NCI-H774 (cell line): ENCODE measurements at places on chromosomes 2 and 18.

DNA sequence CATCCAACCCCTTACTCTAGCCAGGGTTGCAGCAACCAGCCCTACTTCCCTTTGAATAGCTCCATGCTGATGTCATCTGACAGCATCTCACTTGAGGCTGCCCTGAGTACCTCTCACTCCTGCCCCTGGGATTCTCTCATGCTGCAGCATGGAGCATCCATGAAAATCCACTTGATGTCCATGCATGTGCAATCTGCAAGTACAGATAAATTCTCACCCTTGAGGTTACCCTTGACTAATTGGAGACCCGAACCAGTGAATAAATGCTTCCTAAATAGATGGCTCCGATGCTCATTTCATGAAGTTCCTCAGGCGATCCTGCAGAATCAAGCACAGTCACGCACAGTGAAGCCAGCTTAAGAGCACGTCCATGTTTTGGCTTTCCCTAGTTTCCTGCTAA lies 298.3 kb downstream of the RBM43 start:
- DNase-seq = no peak

DNA sequence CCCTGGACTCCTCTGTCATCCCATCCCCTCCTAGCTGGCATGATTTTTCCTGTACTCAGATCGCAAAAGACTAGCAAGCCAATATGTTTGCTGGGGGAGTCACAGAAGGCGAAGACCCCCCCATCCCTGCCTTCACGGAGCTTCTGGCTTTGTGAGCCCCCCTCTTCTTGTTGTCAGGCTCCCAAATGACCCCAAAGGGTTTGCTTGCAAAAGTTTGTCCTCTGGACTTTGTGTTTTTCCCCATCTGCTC lies 169.9 kb downstream of the SMAD7 start:
- DNase-seq = no peak

DNA sequence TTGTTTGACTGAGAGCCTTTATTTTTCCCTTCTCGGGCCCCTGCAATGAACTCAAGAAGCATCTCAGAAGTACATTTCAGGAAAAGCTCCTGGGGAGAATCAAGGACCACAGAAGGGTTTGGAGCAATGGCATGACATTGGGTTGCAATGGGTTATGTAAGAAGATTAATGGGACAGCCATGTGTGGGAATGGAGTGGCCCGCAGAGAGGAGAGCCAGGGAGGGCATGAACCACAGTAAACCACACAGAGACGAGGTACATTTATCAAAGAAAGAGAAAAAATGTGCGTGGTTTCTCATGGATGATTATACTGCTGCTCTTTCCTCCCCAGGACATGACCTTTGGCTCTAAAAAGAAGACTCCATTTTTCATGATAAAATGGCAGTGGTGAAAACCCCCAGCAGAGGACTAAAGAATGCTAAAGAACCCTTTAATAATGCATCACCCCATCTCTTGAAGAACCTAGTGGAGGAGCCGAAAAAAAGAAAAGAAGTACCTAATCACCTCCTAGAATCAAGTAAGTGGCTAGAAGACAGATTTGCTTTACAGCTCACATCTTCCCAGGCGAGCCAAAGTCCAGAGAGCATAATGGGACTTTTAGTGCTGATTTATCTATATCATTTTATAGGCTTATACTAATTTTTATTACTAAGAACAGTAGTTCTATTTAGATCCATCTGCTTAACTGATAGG lies 1.7 kb downstream of the CFAP221 start:
- DNase-seq = no peak

GRCh38 chr2:85605406-85606115 lies 3.1 kb upstream of the TMEM150A start:
- no peak for DNase-seq

DNA sequence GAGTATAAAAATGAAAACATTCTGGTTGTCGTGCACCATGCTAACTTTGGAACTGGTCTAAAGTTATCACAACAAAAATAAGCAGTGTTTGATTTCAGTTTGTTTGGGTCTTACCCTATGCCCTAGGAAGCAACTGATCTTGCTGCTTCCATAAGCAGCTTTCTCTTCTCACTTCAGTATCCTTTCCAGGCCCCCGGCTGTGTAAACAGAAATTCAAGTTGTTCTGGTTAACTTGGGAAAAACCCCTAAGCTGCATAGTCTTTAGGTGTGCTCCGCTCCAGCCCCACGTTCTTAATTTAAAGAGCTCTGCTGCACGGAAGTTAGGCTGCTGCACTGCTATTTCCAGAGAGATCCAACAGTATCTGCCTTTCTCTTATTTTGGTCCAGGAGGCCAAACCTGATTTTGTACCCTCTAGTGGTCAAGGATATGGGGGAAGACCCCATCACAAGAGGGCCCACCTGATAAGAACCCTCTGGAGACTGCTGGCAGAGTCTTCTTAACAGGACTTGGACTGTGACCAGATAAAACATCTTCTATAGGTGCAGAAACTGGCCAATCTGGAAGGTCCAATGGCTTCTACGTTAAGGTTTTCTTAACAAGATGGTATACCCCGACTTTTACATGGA lies 69.1 kb downstream of the FEZ2 start:
- no peak for DNase-seq

DNA sequence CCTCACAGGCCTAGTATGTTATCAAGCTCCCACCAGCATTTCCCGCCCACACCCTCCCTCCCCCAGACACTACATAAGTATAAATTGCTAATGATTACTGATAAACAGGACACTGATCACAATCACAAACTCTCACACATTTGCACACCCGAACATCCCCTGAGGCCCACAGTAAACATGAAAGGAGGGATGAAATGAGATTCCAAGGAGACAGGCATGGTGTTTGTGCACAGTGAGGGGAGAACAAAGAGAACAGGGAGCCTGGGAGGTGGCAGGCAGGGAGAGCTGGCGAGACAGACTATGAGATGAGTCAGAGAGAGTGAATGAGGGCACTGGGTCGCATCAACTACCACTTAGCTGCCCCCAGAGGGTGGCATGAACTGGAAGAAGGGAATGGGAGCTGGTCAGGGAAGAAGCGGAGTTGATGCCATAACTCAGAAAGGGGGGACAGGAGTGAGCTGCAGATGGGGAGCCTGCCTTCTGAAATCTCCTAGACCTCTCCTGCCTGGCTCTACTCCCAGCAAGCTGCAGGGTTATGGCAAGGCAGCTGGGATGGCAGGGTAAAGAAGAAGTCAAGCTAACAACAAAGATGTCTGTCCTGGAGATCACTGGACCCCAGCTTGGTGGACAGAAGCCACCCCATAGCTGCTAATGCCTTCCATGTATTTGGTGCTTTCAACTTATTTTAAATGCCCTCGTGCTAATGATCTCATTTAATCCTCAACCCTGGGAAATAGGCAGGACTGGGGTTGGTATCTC lies 5.1 kb downstream of the KIF3C start:
- no peak for DNase-seq

GRCh38 chr2:84959566-84960506 lies 11.1 kb upstream of the KCMF1 start:
- DNase-seq = no peak

DNA sequence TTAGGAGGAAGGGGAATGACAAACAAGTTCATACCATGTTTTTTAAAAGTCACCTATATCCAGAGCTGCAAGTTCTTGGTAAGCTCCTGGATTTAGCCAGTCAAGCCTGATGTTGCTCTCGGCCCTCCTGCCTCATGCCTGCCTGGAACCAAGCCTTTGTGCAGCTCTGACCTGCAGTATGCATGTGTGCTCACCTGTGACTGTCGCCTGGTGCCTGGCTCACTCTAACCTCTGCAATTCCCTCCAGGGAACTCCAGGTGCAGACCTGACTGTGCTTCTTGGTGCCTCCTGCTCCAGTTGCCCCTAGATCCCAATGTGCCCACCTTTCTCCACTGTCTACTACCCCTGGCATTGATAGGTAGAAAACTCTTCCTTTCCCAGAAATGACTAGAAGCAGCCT lies 85.1 kb upstream of the ZBTB14 start:
- no peak for DNase-seq

- no peak for DNase-seq
Measured at GRCh38 chr2:147433822-147434221, 411.0 kb upstream of the ACVR2A start.

DNA sequence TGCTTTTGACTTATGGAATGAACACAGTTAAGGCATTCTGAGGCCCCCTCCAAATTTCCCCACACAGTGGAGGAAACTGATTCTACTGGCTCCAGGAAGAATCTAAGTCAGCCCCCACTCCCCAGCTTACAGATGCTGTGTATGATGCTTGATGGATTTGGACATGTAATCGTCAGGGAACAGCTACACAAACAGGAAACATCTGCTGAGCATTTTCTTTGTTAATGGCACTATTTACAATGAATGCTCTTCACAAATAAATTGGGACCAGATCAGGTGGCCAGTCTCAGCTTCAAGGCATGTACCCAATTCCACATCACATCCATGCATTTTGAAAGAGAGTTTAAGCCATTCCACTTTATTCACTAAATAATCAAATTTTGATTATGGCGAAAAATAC lies 562.3 kb downstream of the SOX11 start:
- DNase-seq = peak; percentile 29

GRCh38 chr2:203225423-203226039 lies 13.3 kb upstream of the CYP20A1 start:
- no peak for DNase-seq

GRCh38 chr18:30446605-30447004 lies 595.9 kb downstream of the DSC3 start:
- DNase-seq = no peak

DNA sequence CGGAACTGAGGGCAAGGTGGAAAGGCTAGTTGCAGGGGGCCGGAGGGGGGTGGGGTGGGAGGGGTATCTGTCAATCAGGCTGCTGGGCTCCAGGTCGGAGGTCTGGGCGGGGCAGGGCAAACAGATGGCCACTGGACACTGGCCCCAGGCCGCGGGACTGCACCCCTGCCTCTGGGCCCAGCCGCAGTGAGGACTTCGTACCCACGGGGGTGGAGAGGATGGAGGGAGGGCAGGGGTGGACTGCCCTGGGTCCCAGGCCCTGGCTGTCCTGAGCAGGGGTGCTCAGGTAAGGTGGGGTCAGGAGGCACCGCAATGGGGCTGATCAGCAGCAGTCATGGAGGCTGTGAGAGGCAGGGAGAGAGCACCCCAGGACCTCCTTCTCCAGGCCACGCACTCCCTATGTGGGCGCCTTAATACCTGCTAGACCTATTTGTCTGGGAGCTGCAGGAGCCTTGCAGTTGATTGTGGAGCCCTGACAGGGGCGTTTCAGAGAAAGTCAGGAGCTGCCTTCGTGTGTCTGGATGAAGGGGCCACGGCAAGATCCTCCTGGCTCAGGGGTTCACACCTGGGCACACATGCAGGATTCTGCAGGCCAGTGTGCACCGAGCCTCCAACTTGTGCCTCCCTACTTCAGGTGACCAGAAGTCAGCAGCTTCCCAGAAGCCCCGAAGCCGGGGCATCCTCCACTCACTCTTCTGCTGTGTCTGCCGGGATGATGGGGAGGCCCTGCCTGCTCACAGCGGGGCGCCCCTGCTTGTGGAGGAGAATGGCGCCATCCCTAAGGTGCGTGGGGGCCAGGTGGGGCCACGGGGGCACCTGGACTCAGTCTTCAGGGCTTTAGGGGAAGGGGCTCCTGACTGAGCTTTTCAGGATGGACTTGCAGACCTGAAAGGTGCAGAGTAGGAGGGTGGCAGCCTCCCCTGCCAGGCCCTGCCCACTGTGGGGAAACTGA lies 1.5 kb downstream of the CTDSP1 start:
- no peak for DNase-seq

DNA sequence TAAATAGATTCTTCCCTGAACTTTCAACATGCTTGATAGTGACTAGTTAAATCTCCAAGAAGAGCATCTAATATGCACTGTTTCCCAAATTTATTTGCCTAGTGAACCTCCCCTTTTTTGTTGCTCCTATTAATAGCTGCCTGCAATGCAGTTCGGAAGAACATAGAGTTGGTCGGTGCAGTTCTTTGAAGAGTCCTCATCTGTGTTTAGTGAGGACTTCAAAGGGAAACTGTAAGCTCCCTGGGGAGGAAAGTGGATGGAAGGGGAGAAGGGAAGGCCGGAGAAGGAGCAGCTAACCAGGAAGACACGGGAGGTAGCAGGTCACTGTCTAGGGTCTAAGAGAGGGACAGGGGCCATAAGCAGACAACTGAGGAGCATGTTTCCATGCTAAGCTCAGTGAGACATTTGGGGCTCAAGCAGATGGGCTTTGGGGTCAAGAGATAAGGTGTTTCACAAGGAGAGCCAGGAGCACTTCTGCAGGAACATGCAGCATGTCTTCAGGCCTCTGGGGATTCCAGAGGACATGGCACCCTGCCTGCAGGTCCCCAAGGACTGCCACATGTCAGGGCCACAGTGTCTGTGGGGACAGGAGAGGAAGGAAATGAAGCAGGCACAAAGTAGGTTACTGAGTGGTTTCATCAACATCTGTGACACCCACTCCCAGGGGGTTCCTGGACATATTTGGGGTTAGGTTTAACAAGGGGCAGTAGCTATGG lies 48.7 kb upstream of the ANXA4 start:
- no peak for DNase-seq

DNA sequence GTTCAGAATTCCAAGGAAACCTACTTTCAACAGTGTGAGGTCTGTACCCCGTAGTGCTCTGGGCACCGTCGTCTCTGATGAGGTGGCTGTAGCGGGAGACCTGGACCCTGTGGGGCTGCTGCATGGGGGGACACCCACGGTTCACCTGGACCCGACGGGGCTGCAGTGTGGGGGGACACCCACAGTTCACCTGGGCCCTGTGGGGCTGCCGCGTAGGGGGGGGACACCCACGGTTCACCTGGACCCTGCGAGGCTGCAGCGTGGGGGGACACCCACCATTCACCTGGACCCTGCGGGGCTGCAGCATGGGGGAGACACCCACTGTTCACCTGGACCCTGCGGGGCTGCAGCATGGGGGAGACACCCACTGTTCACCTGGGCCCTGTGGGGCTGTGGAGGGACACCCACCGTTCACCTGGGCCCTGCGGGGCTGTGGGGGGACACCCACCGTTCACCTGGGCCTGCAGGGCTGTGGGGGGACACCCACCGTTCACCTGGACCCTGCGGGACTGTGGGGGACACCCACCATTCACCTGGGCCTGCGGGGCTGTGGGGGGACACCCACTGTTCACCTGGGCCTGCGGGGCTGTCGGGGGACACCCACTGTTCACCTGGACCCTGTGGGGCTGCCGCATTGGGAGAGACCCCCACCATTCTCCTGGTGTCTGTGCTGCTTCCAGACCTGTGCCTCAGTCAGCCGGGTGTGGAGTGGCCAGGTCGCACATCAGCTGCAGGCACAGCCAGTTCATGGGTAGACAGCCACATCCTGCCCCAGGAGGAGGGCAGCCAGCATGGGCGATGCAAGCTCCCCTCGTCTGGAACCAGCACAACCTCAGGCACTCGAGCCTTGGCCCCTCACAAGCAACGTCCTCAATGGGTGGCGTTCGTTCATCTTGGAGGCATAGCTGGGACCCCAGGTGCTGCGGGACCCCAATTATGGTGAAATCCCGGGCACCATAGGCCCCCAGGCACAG lies 114.5 kb downstream of the TMEM18 start:
- no peak for DNase-seq

- no peak for DNase-seq
Measured at GRCh38 chr2:188966079-188966571, 8.0 kb upstream of the COL3A1 start.
